ENCODE measurements at places on chromosomes 2 and 18. TPM values are rescaled to one million over a fixed set of nuclear protein-coding genes. Genes with fewer than 3 reads are reported as not detected.

Gene INPP5D
- total RNA-seq: 8.0 TPM

Gene SKA1
- 2.5 TPM for total RNA-seq

Gene ARHGEF4
- total RNA-seq: 57.8 TPM

Gene CNTNAP5
- 16.3 TPM for total RNA-seq

Gene SMYD5
- 21.8 TPM for total RNA-seq

Gene TXNDC2
- not detected for total RNA-seq

Gene DYNAP
- total RNA-seq: not detected

Gene CNGA3
- 9.7 TPM for total RNA-seq

Gene RPL37A
- 529 TPM for total RNA-seq

Gene LCT
- total RNA-seq: not detected

Gene OXER1
- total RNA-seq: 4.3 TPM

Gene ACVR1C
- 0.44 TPM for total RNA-seq

Gene TMEM87B
- total RNA-seq: 21.3 TPM

Gene ATP6V1C2
- 36.4 TPM for total RNA-seq

Gene DUSP19
- 9.3 TPM for total RNA-seq

Gene SCG2
- total RNA-seq: 9.6 TPM

Gene RAB27B
- total RNA-seq: 8.7 TPM

Measured in camera-type eye (tissue), 1 donor.